ENCODE measurements at places on chromosomes 13 and 19. TPM values are rescaled to one million over a fixed set of nuclear protein-coding genes. Genes with fewer than 3 reads are reported as not detected.

The ZNF841 gene
- total RNA-seq = 16.1 TPM

DNA sequence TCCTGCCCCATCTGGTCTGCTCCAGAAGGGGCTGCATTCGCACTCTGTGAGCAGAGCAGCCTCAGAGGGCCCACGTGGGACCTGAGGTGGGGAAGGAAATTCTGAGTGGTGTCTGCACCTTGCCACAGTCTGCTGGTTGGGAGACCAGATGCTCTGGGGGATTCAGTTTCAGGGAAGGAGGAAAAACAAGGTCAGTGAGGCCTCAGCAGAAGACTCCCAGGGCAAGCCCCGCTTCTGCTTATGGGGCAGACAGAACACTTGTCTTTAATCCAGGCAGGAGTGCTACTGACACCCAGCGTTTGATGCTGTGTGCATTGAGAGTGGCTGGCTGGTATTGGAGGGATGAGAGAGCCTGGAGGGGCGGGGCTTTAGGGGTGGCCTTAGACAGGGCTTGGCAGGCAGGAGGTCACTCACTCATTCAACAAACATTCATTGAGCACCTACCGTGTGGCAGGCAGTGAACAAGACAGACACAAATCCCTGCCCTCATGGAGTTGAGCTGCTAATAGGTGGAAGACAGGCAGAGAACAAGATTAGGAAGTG lies 4.9 kb upstream of the CLEC17A start:
- no peak for DNase-seq

The PDCD2L gene
- 52.3 TPM for total RNA-seq

The MBD3L2 gene
- not detected for total RNA-seq

DNA sequence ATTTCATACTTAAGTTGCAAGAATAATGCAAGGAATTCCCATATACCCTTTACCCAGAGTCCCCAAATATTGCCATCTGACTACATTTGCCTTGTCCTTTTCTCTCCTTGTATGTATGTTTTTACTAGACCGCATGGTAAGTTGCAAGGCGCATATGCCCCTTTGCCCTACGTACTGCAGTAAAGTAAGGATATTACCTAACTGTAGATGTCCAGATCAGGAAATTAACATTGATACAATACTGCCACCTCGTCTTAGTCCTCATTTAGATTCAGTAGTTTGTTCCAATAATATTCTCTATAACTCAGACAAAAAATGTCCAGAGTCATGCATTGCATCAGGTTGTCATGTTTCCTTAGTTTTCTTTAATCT lies 9.3 kb downstream of the SAFB start:
- DNase-seq = no peak

- no peak for DNase-seq
These were observed at the start of gene CLEC17A for GRCh38 chr19:14582894-14583340. Gene CLEC17A (plus strand): TSS chr19:14583084. CDS start chr19:14583161, 77 bp downstream.

The CYP2B6 gene
- total RNA-seq = not detected

The EDNRB gene
- not detected for total RNA-seq

The IFNL1 gene
- total RNA-seq = 0.23 TPM

The ZNF486 gene
- total RNA-seq = 4.0 TPM

The KL gene
- 0.54 TPM for total RNA-seq

GRCh38 chr13:38213314-38213713 lies 136.3 kb upstream of the UFM1 start:
- no peak for DNase-seq

The ZNF471 gene
- 0.05 TPM for total RNA-seq

The CD37 gene
- total RNA-seq = 138 TPM

DNA sequence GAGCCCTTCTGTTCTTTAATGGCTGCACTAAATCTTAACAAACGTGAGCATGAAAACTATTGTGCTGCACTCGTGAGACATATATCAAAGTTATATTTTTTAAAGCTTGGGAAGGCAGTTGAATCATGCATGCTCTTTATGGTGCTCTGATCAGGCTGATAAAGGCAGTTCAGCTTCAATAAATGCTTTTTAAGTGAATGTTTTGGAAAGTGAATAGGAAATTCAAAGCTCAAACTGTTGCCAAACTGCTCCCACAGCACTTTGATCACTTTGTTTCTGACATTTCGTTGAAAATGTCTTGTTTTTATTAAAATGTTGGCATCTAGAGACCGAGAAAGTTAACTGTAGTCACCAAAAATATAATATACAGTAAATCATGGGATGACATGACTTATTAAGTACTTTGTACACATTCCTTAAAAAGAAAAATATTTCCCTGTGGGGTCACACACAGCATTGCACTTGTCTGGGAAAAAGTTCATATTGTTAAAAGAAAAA lies 625.7 kb upstream of the PCDH9 start:
- no peak for DNase-seq

DNA sequence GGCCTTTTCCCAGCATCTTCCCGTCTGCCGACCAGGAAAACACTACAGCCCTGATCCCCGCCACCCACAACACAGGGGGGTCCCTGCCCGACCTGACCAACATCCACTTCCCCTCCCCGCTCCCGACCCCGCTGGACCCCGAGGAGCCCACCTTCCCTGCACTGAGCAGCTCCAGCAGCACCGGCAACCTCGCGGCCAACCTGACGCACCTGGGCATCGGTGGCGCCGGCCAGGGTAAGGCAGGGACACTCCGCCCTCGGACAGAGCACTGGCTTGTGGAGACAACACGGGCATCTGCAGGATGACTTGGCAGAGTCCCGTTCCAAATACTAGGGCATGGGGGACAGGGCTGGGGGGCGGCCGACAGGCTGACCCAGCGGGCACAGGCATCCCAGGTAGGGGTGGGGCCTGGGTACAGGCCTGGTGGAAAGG lies 31.1 kb downstream of the COMP start:
- DNase-seq = no peak

DNA sequence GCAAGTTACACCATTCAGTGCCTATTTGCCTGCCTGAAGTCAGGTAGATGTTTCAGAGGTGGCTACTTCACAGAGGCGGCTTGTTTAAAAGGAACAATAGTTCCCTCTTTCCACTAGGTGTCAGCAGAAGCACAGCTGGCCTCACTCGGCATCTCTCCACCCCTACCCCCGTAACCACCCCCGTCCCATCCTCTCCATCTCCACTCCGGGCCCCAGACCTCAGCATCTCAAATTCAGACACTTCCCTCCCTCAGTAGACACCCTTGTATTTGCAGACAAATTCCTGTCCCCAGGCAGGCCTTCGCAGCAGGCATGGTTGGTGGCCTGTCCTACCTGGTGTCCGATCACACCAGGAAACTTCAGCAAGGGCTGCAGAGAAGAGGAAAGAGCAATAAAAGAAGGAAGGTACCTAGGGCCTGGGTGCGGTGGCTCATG lies 9.1 kb upstream of the DPP9 start:
- DNase-seq = peak; percentile 47

DNA sequence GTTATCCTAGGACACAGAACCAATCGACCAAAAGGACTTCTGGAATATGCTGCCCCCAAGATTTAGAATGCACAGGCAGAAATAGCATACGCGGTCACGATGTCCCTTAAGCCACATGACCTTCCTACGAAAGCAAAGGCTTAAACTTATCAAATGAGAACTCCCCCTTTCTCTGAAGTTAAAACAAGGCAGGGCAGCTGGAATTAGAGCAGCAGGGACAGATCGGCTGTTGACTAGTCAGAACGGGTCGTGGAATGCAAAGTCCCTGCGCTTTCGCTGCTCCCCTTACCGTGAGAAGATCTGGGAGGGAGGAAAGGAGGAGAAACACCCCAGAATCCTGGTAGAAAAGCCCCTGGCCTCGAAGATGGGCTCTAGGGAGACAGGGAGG lies 799 bp upstream of the USPL1 start:
- DNase-seq = peak; percentile 53

DNA sequence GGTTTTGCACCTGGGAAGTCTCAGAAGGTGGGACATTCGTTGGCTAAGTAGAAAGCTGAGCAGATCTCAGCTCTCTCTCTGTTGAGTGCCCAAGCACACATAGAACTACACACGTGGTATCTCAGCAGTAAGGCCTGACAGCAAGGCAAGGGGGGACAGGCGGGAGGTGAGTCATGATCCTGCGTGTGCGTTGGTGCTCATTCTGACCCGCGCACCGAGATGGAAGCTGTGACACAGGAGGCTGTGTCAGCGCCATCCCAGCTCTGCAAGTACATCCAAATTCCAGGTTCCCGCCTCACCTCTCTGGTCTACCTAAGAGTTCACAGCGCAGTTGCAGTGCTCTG lies 135.7 kb downstream of the USP12 start:
- no peak for DNase-seq

- no peak for DNase-seq
These were observed 45.3 kb downstream of the RGCC start for GRCh38 chr13:41502673-41503072.

The ZNF444 gene
- total RNA-seq = 33.8 TPM

Data from activated T-helper 1 cell treated with anti-CD3 and anti-CD28 coated beads, Interleukin-12 subunit alpha, Interleukin-12 subunit beta, Interleukin-2, Interleukin-4 antibody, amounts not matched to agents 30 ng/mL and 10 ng/mL and 1 ng/mL, durations not matched to agents 14 hours and 24 hours and 36 hours (primary cell).